Osteocyte (in vitro differentiated cells): ENCODE measurements at places on chromosomes 5 and 9. TPM values are rescaled to one million over a fixed set of nuclear protein-coding genes. Genes with fewer than 3 reads are reported as not detected.

The PCDHGA1 gene
- total RNA-seq: 0.13 TPM in 1 of 2 replicates, not detected in the other

The REEP2 gene
- 15.4 and 18.3 TPM in 2 replicates for total RNA-seq

DNA sequence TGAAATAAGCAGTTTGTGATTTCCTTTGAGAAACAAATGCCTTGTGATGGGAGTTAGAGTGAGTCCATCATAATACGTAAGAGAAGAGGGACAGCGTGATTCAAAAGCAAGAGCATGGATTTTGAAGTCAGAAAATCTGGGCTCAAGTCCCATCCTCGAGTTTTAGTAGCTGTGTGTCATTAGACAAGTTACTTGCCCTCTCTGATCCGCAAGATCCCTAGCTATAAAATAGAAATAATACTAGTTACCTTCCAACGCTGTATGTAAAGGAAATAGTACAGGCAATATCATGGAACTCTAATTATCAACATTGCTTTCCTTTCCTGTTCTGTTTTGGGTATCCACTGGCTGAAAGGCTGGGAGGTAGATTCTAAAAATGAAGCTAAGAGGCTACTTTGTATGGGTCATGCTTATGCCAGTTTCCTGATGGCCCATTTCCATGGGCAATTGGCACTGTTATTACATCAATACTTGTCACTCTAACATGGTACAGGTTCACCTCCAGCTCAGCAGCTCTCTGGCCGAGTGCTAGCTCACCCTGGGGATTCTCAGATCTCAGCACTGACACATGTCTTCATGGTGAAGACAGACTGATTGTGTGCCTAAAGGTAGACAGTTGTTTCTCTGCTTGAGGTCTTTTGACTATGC is 241.7 kb upstream of the KLF4 start:
- no peak for DNase-seq

- no peak for DNase-seq
Measured at GRCh38 chr9:15837079-15837679, 284.3 kb downstream of the CCDC171 start.

DNA sequence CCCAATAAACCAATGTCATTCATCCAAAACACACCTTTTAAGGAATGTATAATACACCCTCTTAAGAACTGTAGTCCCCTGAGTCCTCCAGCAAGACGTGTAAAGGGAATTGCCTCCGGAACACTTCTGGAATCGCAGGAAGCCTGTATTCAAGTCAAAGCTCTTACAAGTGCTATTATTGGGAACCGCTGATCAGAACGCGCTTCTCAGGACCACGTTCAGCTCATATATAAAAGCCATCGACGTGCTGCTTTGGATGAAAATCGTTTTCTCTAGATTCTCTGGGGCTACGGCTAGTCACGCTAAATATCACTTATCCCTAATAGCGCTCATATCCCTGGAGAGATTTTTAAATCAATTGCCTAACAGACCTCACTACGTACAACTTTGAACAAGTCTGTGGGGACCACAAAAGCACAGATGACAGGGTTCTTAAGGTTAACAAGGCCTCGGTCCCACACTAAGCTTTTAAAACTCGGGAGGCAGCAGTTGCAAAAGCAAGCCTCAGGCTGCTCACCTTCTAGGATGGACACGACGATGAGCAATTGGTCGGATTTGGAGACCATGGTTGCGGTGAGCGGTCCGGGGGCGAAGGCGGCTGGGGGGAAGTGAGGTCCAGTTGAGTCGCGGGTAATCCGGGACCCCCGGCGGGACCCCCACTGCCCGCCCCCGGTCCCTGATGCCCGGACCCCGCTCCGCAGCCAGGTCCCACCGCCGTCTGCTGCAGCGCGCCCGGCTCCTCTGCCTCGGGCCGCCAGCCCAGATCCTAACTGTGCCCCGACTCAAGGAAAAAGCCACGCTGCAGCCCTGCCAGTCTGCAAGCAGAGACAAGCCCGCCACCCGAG is 548 bp downstream of the CEP120 start:
- peak; percentile 79 for DNase-seq
